ENCODE measurements at places on chromosomes 3 and 15. TPM values are rescaled to one million over a fixed set of nuclear protein-coding genes. Genes with fewer than 3 reads are reported as not detected.

Gene LMAN1L
- total RNA-seq, result not detected

Gene GPR149
- total RNA-seq, result 7.7 TPM

Gene OXTR
- 2.0 TPM for total RNA-seq

Gene ACP3
- not detected for total RNA-seq

Gene SLC6A1
- 52.2 TPM for total RNA-seq

Gene TRPC1
- 161 TPM for total RNA-seq

Gene KLHL40
- total RNA-seq, result 0.41 TPM

Gene PLIN1
- total RNA-seq, result under 0.01 TPM
